ENCODE measurements at places on chromosomes 7 and 10.

DNA sequence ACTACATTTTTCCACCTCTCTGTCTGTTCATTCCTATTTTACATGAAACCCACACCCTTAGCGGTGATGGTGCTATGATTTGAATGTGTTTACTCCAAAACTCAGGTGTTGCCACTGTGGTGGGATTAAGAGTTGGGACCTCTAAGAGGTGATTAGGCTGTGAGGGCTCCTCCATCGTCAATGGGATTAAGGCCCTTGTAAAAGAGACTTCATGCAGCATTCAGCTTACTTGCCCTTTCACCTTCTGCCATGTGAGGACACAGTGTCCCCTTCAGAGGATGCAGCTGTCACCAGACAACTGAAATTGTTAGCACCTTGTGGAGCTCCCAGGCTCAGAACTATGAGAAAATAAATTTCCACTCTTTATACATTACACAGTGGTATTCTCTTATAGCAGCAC, 182.2 kb downstream of the NOC3L start:
- DNase-seq = no peak

GRCh38 chr10:25682203-25682851, 251.7 kb upstream of the MYO3A start:
- peak; percentile 63 for DNase-seq

DNA sequence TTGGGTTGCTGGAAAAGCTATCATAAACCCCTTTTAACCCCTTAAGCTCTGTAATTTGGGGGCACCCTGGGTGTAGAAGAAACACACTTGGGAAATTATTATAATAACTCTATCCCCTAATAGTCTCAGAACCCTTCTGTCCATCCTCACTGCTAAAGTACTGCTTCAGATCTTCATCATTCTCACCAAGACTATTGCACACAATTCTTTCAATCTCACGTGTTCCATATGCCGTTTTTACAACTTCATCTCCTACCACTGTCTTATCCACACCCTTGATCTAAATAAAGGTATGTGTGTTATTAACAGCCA, 15.8 kb downstream of the ANKRD22 start:
- no peak for DNase-seq

GRCh38 chr10:15843695-15844094, 16.6 kb downstream of the MINDY3 start:
- no peak for DNase-seq

GRCh38 chr10:79152423-79152817, 83.7 kb downstream of the ZMIZ1 start:
- no peak for DNase-seq

GRCh38 chr7:81327468-81328266, 408.8 kb upstream of the SEMA3C start:
- no peak for DNase-seq

DNA sequence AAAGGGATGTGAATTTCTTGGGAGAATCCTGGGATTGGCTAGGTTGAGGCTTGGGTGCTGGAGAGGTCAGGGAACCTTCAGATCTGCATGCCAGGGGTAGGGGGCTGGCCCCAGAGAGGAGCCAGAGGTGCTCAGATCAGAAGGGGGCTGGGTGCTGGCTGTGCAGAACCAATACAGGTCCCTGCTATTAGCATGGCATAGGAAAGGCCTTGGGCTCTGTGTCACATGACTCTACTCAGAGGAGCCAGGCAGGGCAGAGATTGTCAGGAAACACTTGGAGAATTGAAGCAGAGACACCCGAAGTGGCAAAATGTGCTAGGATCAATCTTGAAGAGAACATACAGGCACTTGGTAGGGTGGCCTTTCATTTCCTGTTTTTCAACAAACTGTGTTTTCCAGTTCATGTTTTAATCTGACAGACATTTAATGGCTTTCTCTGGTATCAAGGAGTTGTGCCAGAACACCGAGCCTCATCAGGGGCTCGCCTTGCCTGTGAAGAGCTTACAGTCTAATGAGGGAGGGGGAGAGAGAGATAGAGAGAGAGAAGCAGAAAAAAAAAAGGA, 498.9 kb downstream of the RPS24 start:
- DNase-seq = no peak

DNA sequence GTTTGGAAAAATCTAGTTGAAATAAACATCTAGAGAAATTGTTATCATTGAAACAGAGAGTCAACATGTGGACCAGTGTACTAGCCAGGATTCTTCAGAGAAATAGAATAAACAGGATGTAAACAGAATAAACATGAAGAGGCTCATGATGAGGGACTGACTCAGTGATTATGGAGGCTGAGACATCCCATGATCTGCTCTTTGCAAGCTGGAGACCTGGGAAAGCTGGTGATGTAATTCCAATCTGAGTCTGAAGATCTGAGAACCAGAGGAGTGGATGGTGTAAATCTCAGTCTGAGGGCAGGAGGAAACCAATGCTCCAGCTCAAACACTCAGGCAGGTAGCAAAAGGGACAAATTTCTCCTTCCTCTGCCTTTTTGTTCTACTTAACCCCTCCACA, 62.9 kb upstream of the FAM180A start:
- no peak for DNase-seq

DNA sequence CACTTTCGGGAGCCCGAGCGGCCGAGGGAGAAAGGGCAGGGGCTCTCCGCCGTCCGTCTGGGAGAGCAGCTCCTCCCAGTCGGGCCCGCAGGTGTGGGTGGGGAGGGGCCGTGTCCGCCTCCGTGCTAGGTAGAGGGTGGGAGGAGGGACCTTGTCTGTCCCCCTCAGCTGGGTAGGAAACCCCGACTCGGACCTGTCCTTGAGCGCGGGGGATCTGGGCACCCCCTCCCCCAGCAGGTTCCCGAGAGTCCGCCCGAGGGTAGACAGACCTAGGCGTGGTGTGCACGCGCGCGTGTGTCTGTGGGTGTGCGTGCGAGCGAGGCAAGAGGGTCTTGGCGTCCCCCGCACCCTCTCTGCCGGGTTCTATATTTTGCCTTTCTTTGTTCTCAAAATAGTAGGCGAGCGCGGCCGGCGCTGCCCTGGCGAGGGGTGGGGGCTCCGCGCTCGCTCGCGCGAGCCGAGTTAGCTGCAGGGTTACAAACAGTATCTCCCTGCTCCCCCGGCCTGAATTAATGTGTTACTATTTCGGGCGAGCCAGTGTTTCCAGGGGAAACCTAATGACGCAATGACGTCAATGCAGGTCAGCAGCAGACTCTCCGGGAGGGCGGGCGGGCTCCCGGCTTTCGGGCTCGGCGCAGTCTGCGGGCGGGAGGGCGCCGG, 73.9 kb upstream of the LEP start:
- no peak for DNase-seq

DNA sequence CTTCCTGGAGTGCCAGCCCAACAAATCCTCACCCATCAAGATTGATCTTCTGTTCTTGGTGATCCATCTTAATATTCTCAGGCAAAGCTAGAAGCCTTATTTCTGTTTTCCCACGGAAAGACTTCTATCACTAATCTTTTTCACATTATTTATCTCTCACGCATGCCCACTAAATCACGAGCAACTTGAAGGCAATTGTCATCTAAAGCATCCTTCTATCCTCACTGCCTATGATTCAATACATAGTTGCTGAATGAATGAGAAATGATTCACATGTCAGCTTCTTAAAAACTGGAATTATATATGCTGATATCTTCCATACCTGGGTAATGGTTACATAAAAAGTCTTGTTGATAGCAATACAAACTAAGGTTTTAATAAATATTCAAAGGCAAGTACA, 12.6 kb upstream of the COL1A2 start:
- no peak for DNase-seq

GRCh38 chr10:70169649-70170364, 507 bp downstream of the SAR1A start:
- DNase-seq = no peak

DNA sequence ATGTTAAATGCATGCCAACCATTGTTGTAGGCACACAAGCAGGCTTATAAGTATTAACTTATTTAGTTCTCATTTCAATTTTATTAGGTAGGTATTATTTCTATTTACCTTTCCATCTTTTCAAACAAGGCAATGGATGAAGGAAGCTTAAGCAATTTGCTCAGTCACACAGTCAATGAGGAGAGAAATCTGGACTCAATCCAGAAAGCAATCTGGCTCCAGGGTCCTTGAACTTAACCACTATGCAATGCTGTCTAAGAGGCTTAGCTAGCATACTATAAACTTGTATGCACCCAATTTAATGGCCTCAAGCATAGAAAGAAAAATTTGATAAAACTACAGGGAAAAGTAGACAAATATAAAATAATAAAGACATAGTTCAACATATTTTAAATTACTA, 88.6 kb downstream of the VWDE start:
- no peak for DNase-seq

GRCh38 chr7:43647339-43647672, 64.4 kb downstream of the STK17A start:
- no peak for DNase-seq

GRCh38 chr7:30726296-30727006, 25.5 kb upstream of the INMT start:
- DNase-seq = no peak

- no peak for DNase-seq
Observed at GRCh38 chr10:82653244-82654155, 778.5 kb downstream of the NRG3 start.

GRCh38 chr10:11358011-11358410, 253.4 kb downstream of the USP6NL start:
- no peak for DNase-seq

GRCh38 chr7:121288894-121289293, 39.9 kb upstream of the WNT16 start:
- no peak for DNase-seq

- DNase-seq = no peak
Observed at GRCh38 chr10:132403511-132404168, 6.6 kb downstream of the PWWP2B start.

DNA sequence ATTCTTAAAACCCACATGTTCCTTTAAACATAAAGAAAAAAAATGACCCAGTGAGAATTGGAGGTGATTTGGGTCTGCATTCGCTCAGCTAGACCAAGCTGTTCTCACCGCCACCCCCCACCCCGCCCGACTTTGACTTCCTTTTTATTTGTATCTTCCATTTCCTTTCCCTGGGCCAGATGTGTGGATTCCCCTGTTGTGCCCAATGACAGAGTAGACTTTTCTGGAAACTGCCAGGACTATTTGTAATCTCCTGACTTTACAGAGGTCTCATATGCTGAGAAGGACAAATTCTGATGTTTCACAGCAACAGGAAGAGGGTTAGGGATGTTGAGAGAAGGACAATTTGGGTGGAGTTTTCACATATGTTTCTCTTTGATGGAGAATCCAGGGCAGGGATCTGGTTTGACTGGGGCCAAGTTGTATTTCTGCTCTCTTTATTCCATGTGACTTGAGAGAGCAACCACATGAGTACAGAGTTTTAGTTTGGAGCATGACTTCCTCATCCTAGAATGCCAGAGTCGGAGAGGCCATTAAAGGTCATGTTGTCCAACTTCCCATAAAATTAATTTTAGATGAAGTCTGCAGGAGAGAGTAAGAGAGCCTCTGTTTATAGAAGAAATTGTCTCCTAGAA, 1023.2 kb downstream of the LRMDA start:
- no peak for DNase-seq

DNA sequence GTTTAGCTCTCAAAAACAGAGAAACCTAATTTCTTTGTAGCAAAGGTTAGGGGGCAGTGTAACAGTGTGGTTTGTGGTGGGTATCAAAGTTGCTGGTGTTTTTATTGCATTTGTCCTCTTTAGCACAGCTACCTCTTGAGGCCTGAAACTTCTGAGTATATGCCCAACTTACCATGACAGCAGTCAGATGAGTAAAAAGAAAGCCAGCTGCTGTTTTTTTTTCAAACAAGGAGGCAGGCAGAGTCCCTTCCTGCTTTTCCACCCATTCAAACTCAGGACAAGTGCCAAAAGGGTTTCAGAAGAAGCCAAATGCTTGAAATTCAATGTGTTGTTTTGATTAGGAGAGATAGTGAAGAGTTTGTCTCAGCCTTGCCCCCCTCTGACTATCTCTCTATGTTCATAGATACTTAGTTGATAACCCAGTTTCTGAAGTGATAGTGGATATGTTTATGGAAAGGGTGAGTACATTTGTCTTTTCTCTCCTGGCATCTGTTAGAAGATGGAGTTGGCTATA, 23.1 kb downstream of the GBF1 start:
- no peak for DNase-seq

DNA sequence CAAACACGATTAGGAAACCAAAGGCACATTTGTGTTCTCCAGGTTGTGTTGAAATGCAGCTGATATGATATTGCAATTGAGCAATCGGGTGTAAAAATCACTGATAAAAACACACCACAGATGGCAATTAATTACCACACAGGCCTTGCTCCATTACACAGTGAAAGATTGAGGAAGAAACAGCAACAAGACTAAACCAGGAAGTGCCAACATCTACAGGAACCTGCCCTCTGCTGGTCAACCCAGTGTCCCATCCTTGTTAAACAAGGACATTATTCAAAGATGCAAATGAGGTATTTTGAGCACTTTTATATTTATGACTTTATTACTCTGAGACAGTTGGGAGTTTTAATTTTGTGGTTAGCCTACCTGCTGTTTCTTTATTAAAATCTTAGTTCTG, 765.6 kb upstream of the GHITM start:
- no peak for DNase-seq

GRCh38 chr7:135330088-135330487, 96.5 kb downstream of the STRA8 start:
- DNase-seq = no peak

DNA sequence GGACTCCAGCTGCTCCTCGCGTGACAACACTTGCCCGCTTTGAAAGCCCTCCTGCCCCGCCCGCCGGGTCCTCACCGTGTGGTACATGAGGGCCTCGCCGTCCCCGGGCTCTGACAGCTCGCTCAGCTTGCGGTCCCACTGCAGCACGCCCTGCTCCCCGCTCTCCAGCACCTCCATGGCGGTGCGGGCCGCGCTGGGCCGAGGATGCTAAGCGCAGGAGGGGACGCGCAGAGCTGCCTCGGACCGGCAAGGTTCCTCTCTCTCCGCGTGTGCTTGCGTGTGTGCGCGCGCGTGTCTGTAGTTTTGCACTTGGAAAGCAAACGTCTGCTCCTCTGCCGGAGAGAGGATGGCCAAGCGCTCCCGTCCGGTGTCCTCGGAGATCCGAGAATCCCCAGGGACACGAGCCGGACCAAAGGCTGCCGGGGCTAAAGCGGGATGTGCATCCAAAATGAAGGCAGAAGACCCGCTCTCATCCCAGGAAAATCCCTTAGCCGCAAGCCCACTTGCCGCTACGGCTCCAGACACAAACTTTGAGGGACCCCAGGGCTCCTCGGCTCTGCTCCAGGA, at the start of gene CREB3L2:
Gene CREB3L2 (minus strand): TSS at position 558 of the 567 bp plus-strand sequence. CDS start 381 bp downstream, at position 177.
- no peak for DNase-seq

GRCh38 chr7:139384611-139385010, 24.9 kb downstream of the LUC7L2 start:
- DNase-seq = no peak

- peak; percentile 7 for DNase-seq
Observed at GRCh38 chr10:4514445-4515108, 311.4 kb upstream of the AKR1E2 start.

GRCh38 chr7:158449942-158450341, 137.7 kb downstream of the PTPRN2 start:
- DNase-seq = no peak

DNA sequence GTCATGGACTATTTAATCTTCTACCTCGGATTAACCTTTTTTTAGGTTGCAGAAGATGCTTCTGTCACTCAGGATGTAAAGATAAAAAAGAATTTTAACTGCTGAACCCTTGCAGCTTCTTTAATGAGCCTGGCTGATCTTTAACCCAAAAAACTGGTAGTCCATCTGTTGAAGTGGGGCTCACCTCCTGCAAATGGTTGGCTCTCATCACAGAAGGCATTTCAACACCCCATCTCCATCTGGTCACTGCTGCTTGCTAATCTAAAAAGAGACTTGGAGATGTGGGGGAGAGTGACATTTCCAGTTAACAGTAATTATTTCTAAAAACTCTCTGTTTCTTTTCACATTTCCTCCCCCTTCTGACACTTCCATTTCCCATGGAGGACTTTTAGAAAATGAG, 208.6 kb downstream of the LHFPL3 start:
- no peak for DNase-seq

- DNase-seq = no peak
Observed at GRCh38 chr7:125363873-125364272, 434.2 kb upstream of the POT1 start.

Measured in posterior cingulate gyrus (tissue), 11 donors.